Lower lobe of right lung (tissue), 2 donors: ENCODE measurements at places on chromosomes 5 and 9. TPM values are rescaled to one million over a fixed set of nuclear protein-coding genes. Genes with fewer than 3 reads are reported as not detected.

GRCh38 chr9:81893929-81894328, 34.3 kb upstream of the SPATA31D4 start:
- no peak overlapping the region for H3K4me3 ChIP-seq
- no peak for DNase-seq
- no peaks in the 10 kb centered on the region for H3K4me1 ChIP-seq
- H3K27me3 ChIP-seq: no peaks in the 10 kb centered on the region

- no peak overlapping the region for H3K4me3 ChIP-seq
- peaks cover 19% of the 10 kb centered on the region for H3K4me1 ChIP-seq
- H3K27me3 ChIP-seq: no peaks in the 10 kb centered on the region
These were observed 22.0 kb upstream of the PTGS1 start for GRCh38 chr9:122348791-122349190.

DNA sequence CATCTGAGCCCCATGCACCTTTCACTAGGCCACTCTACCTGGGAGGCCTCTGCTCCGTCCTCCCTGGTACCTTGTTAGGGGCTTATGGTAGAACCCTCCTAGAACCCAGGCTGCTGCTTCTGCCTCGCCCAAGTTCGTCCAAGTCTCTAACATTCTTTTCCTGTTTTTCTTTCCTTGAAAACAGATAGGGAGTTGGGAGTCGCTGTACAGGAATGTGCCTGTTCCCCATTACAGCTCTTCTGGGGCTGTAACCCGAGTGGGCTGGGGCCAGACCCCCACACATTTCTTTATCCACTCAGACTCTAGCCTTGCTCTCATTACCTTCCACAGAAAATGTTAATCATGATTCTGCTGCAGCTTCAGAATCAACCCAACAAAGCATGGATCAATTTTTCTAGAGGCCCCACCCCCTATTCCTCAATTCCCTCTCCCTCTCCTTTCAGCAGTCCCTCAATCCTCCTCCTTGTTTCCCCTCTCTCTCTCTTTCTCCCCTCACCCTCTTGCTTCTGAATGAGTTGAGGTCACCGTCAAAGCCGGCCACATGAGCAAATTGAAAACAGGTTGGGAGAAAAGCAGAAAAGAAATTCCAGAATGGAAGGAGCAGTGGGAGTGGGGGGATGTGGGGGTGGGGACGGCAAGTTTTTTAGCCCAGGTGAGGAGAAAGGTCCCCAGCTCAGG, 193.8 kb upstream of the TRIM32 start:
- no peaks in the 10 kb centered on the region for H3K36me3 ChIP-seq
- H3K4me1 ChIP-seq: no peaks in the 10 kb centered on the region
- no peak overlapping the region for H3K4me3 ChIP-seq
- no peaks in the 10 kb centered on the region for H3K27me3 ChIP-seq
- no peak for DNase-seq
- no peak overlapping the region for H3K27ac ChIP-seq

- H3K4me1 ChIP-seq: peaks cover 2% of the 10 kb centered on the region
- no peak overlapping the region for H3K4me3 ChIP-seq
- no peaks in the 10 kb centered on the region for H3K36me3 ChIP-seq
- peaks cover 43% of the 10 kb centered on the region for H3K27me3 ChIP-seq
- H3K27ac ChIP-seq: no peak overlapping the region
These were observed 4.4 kb upstream of the CEP72 start for GRCh38 chr5:607541-608428.

The FOXD4 gene
- 0.32 TPM for total RNA-seq

DNA sequence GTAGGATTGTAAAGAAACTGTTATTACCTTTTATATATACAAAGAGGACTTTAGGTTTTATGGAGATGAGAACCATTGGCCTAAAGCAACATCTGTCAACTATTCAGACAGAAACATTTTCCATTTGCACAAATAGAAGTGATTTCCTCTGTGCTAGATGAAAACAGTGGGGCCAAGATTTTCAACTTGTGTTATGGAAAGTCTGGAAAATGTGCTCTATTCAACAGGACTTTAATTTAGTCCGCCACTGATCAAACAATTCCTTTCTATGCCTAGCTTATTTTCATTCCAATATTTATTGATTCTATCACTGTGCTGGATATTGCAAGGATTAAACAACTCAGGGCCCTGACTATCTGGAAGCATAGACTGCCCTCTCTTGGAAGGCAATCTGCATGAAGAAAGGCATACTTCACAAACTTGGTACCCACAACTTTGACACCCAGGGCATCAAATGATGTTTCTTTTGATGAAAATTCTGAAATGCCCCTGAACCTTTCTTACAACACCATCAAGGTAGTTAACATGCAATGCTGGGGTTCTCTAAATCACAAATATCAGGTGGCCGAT, 126.6 kb upstream of the HMHB1 start:
- H3K27me3 ChIP-seq: no peaks in the 10 kb centered on the region
- DNase-seq: no peak

GRCh38 chr5:170338933-170339779, 41.6 kb upstream of the LCP2 start:
- no peaks in the 10 kb centered on the region for H3K27me3 ChIP-seq
- no peaks in the 10 kb centered on the region for H3K36me3 ChIP-seq
- DNase-seq: no peak
- H3K4me1 ChIP-seq: peaks cover 40% of the 10 kb centered on the region
- H3K4me3 ChIP-seq: no peak overlapping the region

- peaks cover 8% of the 10 kb centered on the region for H3K4me1 ChIP-seq
- no peak overlapping the region for H3K4me3 ChIP-seq
- no peaks in the 10 kb centered on the region for H3K27me3 ChIP-seq
- no peak for DNase-seq
These were observed 18.3 kb downstream of the BRD3OS start for GRCh38 chr9:134043531-134043988.

GRCh38 chr5:175694371-175695160, 36.7 kb downstream of the HRH2 start:
- H3K4me3 ChIP-seq: no peak overlapping the region
- H3K27me3 ChIP-seq: peaks cover 10% of the 10 kb centered on the region
- H3K36me3 ChIP-seq: no peaks in the 10 kb centered on the region
- H3K4me1 ChIP-seq: peaks cover 29% of the 10 kb centered on the region

- no peaks in the 10 kb centered on the region for H3K27me3 ChIP-seq
- DNase-seq: no peak
- H3K4me1 ChIP-seq: peaks cover 29% of the 10 kb centered on the region
- H3K4me3 ChIP-seq: no peak overlapping the region
These were observed 36.4 kb downstream of the ZNF366 start for GRCh38 chr5:72470826-72471225.

DNA sequence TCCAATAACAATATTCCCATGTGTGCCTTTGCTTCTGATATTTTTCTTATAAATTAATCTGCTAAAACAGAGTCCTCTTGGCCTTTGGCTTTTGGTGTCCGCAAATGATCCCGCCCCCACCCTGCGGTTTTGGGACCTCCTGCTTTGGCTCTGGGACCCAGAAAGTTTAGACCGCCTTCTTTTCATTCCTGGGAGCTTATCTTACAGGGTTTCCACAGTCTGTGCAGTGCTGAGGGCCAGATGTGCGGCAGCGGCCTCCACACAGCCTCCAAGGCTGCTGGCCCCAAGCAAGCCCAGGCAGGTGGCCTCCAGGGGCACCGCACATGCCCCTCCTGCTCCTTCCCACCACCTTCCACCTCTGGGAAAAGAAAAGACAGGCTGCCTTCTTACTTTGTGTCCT, 191.5 kb downstream of the ERCC6L2 start:
- H3K27me3 ChIP-seq: no peaks in the 10 kb centered on the region
- H3K27ac ChIP-seq: no peak overlapping the region
- no peak for DNase-seq
- H3K4me1 ChIP-seq: peaks cover 2% of the 10 kb centered on the region
- H3K36me3 ChIP-seq: no peaks in the 10 kb centered on the region
- H3K4me3 ChIP-seq: no peak overlapping the region

The SURF6 gene
- total RNA-seq: 15.2 TPM

- H3K36me3 ChIP-seq: no peaks in the 10 kb centered on the region
- no peak overlapping the region for H3K4me3 ChIP-seq
- peaks cover 19% of the 10 kb centered on the region for H3K4me1 ChIP-seq
- no peak overlapping the region for H3K27ac ChIP-seq
- DNase-seq: no peak
These were observed 90.7 kb downstream of the DAPK1 start for GRCh38 chr9:87588339-87588738.

GRCh38 chr9:89408628-89409101, 89.2 kb downstream of the SEMA4D start:
- H3K27ac ChIP-seq: no peak overlapping the region
- peaks cover 13% of the 10 kb centered on the region for H3K4me1 ChIP-seq
- H3K36me3 ChIP-seq: peaks cover 8% of the 10 kb centered on the region

The SLC2A6 gene
- 10.5 TPM for total RNA-seq

GRCh38 chr9:114033397-114034103, 44.5 kb downstream of the AMBP start:
- peaks cover 71% of the 10 kb centered on the region for H3K36me3 ChIP-seq
- H3K27ac ChIP-seq: no peak overlapping the region
- H3K4me1 ChIP-seq: no peaks in the 10 kb centered on the region

The SLC9A3 gene
- total RNA-seq: 1.1 TPM
